ENCODE measurements at places on chromosomes 1 and 21.

DNA sequence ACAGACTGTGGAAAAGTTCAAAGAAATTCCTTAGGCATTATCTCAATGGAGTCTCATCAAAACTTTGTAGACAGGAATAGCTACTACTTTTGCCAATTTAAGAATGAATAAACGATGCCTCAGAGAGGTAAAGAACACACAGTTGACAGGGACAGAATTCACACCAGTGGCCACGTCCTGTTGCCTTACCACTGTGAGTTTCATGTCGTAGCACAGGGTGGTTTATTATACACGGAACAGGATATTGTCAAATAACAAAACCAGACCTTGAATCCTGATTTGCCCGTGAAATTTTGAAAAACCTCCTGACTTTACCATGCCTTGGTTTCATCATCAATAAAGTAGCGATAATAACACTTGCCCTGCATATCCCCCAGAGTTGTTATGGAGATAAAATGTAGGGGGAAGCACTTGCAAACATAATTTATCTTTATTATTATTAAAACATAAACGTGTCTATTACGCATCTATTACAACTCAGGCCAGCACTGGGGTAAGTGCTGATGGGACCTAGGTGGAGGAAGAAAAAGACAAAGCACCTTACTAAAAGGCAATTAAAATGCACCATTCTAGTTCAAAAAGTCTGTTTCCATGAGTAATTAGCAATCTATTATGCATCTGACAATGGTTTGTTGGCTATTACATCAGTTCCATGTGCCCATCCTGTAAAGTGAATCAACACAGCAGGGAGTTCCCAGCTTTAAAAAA is 408.1 kb upstream of the RUNX1 start:
- no peak for DNase-seq

- no peak for DNase-seq
Observed at GRCh38 chr1:6028042-6028850, 17.4 kb upstream of the KCNAB2 start.

DNA sequence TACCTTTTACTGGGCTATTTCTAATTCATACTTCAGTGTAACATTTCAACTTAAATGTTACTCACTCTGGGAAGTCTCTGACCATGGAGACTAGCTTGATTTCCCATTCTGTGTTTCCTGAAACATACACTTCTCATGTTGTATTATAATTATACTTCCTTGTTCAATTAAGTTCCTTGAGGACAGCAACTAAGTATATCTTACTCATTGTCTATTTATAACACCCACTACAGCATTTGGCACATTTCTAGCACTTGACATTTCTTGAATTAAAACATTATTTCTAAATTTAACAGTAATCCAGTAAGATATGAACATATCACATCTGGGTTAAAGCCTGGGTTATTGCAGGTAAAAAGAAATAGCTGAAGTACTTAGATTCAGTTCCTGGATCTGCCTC is 32.4 kb upstream of the F13B start:
- DNase-seq = no peak

DNA sequence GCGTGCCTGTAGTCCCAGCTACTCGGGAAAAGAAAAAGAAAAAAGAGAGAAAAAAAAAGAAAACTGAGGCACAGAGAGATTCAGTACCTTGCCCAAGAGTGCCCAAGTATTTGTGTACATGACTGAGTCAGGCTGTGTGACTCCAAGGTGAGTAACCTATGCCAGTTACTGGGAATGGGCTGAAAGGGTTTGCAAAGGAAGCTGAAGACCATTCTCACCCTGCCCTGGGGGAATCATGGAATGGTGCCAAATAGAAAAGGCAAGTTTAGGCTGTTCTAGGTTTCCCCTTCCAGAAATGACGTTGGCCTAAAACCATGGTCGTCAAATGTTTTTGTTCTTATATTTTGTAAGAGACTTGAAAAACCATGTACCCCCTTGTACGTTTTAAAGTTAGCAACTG is 37.9 kb upstream of the LRIG2 start:
- DNase-seq = no peak

- no peak for DNase-seq
Observed at GRCh38 chr1:80365359-80366021, 1359.0 kb upstream of the ADGRL4 start.

GRCh38 chr21:27244776-27245175 is 277.9 kb upstream of the ADAMTS5 start:
- no peak for DNase-seq

DNA sequence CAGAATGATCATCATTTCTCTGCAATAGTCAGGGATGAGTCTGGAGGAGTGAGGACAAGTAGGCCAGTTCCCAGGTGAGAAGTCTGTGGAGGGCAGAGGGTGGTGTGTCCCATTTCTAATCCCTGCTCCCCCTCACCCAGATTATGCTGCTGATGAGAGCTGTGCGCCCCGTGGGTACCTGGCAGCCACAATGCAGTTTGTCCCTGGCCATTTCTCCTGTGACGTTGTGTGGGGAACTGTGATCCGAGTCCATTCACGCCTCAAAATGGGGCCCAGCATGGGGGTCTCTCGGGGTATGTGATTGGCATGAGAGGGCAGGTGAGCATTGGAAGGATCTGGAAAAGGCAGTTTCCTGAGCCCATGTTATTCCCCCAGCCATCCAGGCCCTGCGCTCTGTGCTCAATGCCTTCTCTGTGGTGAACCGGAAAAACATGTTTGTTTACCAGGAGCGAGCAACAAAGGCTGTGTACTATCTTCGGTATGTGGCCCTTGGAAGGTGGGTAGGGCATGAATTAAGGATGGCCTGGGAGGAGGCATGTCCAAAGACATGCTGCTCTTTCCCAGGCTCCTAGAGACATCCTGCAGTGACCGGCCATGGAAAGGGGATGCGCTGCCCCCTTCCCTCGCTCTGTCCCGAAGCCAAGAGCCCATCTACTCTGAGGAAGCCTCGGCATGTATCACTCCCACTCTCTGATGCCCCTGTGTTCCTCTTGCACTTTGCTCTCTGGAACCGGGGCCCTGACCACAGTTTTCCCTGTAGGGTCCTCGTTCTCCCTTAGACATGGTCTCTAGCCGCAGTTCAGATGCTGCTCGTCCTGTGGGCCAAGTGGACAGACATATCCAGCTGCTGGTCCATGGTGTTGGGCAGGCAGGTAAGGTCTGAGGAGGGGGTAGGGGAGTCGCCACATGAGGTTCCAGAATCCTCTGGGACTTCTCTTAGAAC is 16.4 kb downstream of the HYI start:
- no peak for DNase-seq

DNA sequence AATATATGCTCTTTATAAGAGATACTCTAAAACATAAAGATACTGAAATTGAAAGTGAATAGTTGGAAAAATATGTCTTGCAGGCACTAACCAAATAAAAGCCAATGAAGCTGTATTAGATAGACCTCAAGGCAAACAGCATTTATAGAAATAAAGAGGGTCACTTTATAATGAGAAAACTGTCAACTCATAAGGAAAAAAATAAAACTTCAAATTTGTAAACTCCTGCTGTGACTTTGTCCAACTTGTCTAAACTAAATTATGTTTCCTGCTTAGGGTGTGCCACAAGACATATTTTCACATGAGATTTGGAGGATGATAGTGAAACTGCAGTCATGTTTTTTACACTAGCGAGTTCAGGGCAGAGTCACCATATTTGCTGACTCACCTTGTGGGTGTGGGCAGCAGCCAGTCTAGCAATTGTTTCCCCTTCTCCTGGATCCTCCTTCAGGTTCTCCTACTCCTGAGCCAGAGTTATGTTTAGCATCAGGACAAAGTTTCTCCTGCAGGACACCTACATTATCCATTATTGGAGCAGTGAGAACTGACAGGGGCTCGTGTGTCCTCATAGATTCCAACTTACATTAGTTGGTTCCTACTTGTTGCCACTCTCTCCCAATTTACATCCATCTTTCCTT is 43.8 kb downstream of the CD53 start:
- DNase-seq = peak; percentile 33

GRCh38 chr1:109239409-109240068 is 9.8 kb upstream of the CELSR2 start:
- DNase-seq = peak; percentile 59

GRCh38 chr1:28516518-28516956 is 10.7 kb downstream of the RCC1 start:
- no peak for DNase-seq

- no peak for DNase-seq
Observed at GRCh38 chr1:248158758-248159157, 13.8 kb downstream of the OR2M5 start.

GRCh38 chr1:87154384-87154783 is 174.3 kb upstream of the LMO4 start:
- no peak for DNase-seq

- no peak for DNase-seq
Observed at GRCh38 chr1:153768316-153769181, 6.7 kb upstream of the SLC27A3 start.

DNA sequence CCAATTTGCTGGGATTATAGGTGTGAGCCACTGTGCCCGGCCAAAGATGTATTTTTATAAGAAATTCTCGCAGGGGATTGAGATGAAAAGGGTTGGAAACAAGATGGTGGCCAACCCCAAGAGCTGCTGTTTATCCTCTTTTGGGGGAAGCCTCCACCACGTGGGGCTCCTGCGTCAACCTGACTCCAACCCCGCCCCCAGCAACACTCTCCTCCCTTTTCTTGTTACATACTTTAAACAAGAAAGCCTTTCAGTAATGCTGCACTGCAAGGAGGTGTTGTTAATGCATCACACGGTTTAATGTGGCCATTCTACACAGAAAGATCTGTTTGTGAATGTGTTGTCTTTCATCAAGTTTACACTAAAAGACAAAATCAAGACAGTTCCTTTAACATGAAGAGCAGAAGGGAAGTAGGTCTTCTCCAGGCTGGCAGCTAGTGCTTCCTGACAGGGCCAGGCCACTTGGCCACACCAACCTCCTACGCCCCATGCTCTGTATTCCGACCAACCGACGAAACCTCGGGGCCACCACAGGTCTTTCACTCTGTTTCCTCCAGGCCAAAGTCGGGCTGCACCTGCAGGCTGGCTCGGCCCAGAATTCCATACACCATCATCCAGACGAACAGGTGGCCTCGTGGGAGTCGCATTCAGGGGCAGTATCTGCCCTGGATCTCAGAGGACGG is 25.9 kb downstream of the C2CD2 start:
- DNase-seq = no peak

GRCh38 chr1:156931211-156931952 is 10.9 kb downstream of the LRRC71 start:
- DNase-seq = no peak

DNA sequence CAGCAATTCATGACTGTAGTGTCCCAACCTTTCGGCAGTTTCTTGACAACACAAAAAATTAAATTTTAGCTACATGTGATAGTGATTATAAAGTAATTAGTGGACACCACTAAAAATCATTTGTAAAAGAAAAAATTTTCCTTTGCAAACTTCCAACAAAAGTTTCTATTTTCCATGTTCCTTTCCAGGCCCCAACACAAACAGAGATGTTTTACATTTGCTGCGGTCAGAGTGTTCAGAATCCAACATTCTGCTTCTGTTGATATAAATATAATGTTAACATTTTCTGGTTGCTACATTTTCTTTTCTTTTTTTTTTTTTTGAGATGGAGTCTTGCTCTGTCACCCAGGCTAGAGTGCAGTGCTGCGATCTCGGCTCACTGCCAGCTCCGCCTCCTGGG is 54.9 kb upstream of the WLS start:
- DNase-seq = no peak

- DNase-seq = no peak
Observed at GRCh38 chr1:51048021-51048420, 54.0 kb upstream of the C1orf185 start.

- no peak for DNase-seq
Observed at GRCh38 chr1:229950020-229950419, 117.0 kb upstream of the GALNT2 start.

DNA sequence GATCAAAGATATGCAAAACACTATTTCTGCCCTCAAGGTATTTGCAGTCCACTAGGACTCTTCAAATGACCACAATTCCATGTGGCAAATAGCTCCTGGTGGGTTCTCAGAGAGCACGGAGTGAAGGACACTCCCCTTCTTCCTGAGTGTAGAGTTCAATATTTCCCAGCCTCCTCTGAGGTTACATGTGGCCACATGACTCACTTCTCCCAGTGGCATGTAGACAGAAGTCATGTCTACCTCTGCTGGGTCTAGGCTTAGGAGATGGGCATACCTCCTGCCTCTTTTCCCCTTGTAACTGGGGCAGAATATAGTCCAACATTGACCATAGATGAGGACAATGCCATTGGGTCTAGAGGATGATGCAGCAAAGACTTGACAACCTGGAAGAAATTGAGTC is 191.4 kb downstream of the MIS18A start:
- no peak for DNase-seq
